ENCODE measurements at places on chromosomes 1 and 21.
A peak's percentile ranks its signal among the peaks of the same experiment; 100 is the strongest.

DNA sequence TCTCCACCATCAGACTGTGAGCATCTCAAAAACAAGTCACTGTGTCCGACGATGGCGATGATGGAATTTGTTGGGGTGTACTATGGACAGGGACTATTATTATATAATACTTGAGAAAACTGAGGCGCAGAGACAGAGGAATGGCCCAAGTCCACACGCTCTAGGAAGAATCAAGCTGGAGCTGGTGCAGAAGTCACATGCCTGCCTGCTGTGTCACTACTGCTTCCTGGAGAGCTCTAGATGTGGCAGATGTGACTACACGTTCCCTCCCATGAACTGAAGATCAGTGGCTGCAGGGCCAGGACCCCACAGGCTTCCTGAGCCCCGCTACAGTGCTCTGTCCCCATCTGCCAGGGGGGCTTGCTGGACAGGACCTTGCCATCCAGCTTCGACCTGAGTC is 56.9 kb downstream of the TRABD2B start:
- DNase-seq = no peak

GRCh38 chr1:48718116-48718630 is 58.5 kb downstream of the BEND5 start:
- no peak for DNase-seq

DNA sequence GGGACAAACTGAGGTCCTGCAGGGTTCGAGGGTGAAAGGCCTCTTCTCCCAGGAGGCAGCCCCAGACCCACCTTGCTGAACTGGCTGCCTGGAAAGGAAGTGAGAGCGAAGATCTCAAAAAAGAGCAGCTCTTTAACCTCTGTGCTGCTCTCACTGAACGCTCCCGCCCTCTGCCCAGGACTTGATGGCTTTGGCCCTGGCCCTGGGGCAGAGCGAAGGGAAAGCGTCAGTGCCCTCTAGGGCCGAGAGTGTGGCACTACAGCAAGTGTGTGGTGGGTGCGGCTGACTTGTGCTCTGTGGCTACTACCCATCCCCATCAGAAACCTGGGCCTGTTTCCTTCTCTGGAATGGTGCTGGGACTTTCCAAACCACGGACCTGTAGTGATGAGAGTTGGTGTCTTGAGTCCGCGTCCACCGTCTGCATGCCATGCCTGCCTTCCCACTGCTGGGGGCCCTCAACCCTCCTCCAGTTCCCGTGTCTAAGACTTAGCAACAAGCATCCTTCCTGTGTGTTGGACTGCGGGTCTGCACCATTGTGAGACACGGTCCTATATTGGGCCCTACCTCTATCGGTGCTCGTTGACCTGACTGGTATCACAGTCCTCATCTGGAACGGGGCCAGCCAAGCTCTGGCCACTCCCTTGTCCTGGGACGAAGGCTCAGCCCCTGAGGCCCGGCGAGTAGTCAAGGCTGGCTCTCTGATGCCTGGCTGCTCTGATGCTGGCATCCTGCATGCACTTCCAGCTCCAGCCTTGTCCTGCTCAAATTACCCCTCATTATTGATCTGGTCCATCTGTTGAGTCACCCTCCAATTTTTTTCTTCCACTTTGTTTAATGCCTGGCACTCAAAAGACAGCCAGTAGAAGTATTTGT is 180.3 kb downstream of the DISC1 start:
- DNase-seq = peak; percentile 68

DNA sequence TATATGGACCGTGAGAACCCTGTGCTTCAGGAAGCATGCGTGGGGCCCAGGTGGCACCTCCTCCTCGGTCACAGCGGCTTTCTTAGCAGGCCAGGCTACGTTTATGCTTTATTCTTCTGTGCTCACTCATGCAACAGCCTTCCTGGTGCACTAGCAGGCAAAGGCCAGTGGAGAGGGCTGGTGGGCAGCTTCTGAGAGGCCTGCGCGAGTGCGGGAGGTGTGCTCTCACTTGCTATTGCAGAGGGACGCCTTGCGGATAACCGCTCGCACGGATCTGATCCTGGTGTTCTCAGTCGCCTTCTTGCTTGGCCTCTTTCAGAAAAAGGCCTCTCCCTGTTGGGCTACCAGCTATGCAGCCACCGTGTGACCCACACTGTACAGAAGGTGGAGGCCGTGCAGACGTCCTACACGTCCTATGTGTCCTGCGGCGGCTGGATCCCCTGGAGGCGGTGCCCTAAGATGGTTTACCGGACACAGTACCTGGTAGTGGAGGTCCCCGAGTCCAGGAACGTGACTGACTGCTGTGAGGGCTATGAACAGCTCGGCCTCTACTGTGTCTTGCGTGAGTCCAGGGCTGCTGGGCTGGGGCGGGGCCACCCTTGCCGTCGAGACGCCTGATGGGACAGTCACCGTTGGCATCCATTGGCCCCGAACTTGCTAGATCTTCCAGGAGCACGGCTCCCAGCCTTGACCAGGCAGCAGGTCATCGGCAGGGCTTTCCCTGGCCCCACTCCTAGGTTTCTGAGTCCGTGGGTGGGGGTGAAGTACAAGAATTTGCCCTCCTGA is 4.8 kb downstream of the UMODL1 start:
- DNase-seq = no peak
